ENCODE measurements at places on chromosomes 1 and 21.

- no peak for DNase-seq
Measured at GRCh38 chr1:107683683-107684082, 281.3 kb downstream of the VAV3 start.

DNA sequence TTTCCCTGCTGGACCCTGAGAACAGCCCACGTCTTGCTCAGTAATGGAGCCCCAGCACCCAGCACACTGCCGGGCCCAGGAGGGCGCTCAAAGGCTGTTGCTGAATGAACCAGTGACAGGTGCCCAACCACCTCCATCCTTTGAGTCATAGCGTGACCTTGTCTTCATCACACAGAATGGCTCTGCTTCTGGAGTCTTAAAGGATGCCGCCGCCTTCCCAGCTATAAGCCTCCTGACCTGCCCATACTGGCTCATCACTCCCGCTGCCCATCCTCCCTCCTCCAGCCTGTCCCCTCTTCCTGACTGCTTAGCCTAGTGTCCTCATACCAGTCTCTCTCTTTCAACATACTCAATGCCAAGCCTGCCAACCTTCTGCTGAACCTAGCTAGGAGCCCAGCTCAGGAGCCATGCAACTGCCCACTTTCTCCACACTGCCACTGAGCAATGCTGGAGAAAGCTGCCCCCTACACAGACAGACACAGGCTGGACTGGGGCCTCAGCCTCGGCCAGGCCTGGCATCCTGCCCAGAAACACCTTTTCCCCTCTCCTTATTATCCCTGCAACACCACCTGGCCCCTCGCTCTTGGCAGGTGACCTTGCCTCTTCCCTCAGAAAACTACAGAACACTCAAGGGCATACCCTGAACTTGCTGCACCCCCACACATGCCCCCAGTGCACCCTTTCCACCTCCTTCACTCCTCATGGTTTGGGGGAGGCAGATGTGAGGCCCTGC, 14.1 kb downstream of the TTC39A start:
- no peak for DNase-seq

DNA sequence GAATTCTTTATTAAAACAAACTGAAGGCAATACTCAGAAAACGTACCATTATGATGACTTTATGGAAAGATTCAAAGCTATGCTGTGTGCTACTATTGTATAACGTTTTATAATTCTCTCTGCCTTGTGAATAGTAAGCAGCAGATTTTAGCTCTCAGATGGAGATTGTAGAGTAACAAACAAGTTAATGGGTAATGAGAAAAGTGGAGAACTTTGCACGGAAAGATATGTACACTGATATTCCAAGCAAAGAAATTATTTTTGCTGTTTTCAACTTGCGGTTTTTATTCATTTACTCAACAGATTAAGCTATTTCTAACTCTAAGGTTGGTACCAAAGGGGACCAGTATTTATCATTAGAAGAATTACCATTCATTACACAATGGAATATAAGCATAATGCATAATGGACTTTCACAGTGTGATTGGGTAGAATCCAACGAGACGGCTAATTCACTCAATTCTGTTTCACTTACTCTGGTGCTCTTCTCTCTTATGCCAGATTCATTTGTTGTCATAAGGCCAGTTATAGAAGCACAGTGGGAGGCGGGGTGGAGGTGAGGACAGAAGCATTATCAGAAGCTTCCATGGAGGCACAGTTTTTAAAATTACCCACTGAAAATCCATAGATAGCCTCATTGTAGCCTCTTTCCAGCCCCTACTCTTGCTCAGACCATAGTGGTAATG, 38.6 kb downstream of the ATP1B1 start:
- DNase-seq, result no peak

GRCh38 chr1:74486036-74486435, 26.4 kb downstream of the LRRC53 start:
- no peak for DNase-seq

GRCh38 chr1:53371851-53372250, 44.0 kb upstream of the LRP8 start:
- no peak for DNase-seq

GRCh38 chr1:151715726-151716404, 738 bp downstream of the CELF3 start:
- no peak for DNase-seq

GRCh38 chr1:16080422-16081150, 7.1 kb upstream of the FAM131C start:
- no peak for DNase-seq

- DNase-seq, result no peak
Measured at GRCh38 chr1:85295006-85295431, 18.6 kb upstream of the BCL10 start.

- DNase-seq, result no peak
Measured at GRCh38 chr1:2411801-2412394, 466 bp downstream of the PEX10 start.

DNA sequence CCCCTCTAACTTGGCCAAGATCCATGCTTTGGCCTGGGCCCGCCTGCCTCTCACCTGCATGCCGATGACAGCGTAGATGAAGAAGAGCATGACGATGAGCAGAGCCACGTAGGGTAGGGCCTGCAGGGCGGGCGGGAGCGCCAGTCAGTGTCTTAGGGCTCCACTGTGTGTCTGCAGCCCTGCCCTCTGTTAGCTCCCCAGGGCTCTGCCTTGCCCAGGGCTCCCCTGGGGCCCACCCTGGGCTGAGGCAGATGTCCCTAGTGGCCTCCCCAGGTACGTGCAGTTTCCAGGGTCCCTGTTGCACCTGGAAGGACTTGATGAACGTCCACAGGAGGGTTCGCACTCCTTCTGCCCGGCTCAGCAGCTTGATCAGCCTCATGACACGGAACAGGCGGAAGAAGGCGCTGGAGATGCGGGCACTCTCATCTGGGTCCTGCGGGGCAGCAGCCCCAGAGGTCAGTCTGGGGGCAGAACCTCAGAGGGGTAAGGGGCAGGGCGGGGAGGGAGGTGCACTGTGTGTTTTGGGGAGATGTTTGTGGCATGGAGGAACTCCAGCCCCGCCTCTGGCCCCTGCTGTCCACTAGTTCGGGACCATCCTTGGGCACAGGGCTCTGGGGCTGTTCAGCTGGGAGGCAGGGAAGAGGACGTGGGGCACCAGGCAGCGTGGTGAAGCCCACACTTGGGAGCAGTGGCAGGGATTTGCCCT, 29.8 kb upstream of the KIF21B start:
- no peak for DNase-seq

GRCh38 chr1:33036051-33036525, 595 bp downstream of the AK2 start:
- no peak for DNase-seq

DNA sequence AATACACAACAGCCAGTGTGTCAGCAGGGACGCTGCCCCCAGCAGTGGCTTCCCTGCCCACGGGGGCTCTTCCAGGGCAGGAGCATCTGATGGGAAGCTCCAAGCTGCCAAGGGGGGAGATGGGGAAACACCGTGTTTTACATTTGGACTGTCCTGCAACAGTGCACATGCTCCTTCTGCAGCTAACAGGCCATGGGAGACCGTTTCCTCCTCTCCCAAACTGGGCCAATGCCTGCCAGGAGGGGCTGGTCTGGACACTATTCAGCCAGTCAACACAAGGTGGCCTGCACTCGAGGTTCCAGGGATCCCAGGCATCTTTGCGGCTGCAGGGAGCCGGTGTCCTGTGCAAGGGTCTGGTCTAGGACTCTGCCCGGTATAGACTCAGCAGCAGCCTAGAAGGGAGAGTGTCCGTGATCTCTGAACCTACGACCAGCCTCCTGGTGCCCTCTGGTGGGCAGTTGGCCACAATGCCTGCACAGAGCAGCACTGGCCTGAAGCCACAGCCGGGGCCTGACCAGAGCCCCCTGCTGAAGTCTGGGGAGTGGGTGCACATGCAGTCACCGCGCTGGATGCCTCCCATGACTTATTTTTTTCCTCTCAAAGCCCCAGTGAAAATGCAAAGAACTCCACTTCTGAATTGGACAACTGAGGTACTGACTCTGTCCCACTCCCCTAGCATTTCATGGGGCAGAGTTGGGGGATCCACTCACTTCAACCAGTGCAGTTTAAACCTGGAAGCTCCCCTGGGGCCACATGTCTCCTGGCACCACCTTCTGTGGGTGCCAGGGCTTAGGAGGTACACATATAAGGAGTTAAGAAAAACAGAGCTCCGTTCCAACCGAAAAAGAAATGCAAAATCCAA, 33.3 kb downstream of the RCC2 start:
- DNase-seq, result no peak

- no peak for DNase-seq
Measured at GRCh38 chr1:19409477-19410341, 75.6 kb downstream of the CAPZB start.

DNA sequence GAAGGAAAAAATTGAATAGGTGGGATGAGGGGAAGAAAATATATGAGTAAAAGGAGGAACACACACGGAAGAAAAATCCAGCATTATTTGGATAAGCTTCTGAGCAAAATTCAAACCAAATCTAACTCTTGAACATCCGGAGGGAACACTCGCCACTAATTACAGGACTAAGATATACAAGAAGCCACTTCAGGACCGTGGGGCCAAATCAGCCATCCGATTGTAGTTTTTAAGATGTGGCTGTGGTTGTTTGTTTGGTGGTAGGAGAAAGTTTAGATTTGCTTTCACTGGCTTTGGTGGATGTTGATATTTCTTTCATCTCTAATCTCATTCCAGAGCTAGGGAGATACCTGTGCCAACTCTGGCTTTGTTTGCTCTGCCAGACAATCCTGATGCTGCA, 43.7 kb upstream of the ADAMTS1 start:
- no peak for DNase-seq

DNA sequence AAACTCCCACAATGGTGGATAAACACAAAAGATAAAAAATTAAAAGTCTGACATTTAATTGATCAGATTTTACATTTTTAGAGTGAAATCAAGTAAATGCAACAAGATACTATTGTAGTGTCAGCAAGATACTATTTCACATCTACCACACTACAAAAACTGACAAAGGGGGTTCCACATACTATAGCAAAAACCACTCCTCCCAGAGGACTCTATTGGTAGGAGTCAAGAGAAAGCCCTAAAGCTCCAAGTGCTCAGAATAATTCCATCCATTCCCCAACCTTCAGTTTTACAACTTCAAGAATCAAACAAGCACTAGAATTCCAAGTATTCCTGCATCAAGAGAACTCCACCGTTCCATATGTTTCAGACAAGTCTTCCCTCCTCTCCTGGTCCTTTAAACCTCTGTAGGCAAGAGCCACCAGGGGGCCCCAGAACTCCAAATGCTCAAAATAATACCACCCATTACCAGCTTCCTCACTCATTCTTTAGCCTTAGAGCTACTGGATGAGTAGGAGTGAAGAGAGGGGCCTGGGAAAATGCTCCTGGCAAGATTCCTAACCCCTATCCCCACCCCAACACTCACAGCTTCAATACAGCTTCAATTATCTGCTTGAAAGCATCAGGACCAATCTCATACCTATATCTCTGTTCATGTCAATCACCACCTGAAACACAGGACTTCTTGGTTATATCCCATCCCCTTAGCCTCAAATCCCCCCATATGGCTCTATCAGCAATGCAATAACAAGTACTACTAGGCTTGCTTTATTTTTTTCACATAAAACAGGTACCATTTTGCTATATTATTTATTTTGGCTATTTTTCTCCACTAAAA, 9.9 kb downstream of the TOR1AIP2 start:
- DNase-seq, result no peak

GRCh38 chr1:231522038-231522437, 6.4 kb upstream of the TSNAX start:
- DNase-seq, result no peak

DNA sequence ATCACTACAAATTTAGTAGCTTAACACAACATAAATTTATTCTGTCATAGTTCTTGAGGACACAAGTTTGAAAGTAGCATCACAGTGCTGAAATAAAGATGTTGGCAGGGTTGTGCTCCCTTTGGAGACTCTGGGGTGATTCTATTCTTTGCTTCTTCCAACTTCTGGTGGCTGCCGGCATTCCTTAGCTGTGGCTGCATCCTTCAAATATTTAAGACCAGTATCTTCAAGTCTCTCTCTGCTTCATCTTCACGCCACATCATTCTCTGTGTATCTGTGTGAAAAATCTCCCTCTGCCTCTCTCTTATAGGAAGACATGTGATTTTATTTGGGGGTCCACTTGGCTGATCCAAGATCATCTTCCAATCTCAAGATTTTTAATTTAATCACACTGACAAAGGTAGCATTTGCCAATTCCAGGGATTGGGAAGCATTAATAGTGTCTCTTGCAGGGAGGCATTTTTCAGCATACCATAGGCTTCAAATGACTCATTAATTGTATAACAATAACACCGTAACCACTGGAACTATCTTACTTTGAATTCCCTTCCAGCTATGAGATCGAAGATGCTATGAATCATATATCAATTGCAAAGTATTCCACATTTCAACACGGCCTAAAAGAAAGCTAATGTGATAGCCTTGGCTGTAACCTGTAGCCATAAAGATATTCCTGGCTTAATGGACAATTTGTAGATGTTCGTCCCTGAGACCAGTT, 74.6 kb downstream of the DPT start:
- DNase-seq, result no peak

- DNase-seq, result peak; percentile 50
Measured at GRCh38 chr21:39020751-39021477, 162.3 kb downstream of the PSMG1 start.

DNA sequence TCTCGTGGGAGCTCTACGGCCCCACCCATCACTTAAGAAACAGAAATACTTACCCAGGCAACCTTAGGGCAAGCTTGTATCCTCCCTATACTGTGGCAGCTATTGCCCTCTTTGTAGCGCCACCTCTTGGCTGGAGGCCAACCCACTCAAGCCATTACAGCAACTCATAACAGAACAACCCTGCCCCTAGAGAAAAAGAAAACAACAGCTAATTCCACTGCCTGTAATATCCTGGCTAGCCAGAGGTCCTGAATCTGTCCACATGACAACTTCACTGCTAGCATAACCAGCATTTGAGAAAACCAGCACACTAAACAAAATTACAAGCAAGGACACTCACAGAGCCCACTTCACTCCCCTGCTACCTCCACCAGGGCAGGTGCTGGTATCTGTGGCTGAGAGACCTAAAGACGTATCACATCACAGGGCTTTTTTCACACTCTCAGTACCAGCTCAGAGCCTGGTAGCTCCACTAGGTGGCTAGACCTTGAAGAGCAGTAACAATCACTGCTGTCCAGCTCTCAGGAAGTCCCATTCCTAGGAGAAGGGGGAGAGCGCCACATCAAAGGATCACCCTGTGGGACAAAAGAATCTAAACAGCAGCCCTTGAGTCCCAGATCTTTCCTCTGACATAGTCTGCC, 14.5 kb upstream of the MX1 start:
- DNase-seq, result no peak

DNA sequence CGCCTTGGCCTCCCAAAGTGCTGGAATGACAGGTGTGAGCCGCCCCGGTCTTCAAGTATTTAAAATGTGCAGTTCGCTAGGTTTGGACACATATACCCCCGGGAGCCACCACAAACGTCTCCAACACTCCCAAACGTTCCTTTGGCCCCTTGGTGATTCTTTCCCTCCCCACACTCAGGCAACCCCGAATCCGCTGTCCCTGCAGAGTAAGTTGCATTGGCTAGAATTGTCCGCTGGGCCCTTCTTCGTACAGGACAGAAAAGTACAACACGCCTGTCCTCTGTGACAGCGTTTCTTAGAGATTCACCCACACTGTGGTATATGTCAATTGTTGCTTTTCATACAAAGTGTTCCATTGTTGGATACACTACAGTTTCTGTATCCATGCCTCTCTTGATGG, 3.2 kb upstream of the PERM1 start:
- no peak for DNase-seq

All from GM04503 (cell line).